Aortic smooth muscle cell (primary cell): ENCODE measurements at places on chromosomes 2 and 18. TPM values are rescaled to one million over a fixed set of nuclear protein-coding genes. Genes with fewer than 3 reads are reported as not detected.

MAL gene
- total RNA-seq = not detected in 2 replicates

SPRED2 gene
- total RNA-seq = 16.8 and 18.2 TPM in 2 replicates

TNP1 gene
- total RNA-seq = not detected in 2 replicates

MARCHF4 gene
- total RNA-seq = 2.1 and 4.5 TPM in 2 replicates

TMEM163 gene
- total RNA-seq = 0.26 and 0.81 TPM in 2 replicates

IL18R1 gene
- 0.75 and 1.5 TPM in 2 replicates for total RNA-seq

AKAIN1 gene
- total RNA-seq = not detected in 2 replicates

PNO1 gene
- 11.1 and 12.4 TPM in 2 replicates for total RNA-seq

REV1 gene
- total RNA-seq = 24.4 and 31.3 TPM in 2 replicates

SMYD1 gene
- total RNA-seq = not detected in 2 replicates

C1GALT1C1L gene
- 0.31 and 0.66 TPM in 2 replicates for total RNA-seq

IL1RL1 gene
- total RNA-seq = 0.62 and 1.1 TPM in 2 replicates

CRYBA2 gene
- not detected in 2 replicates for total RNA-seq

NEU4 gene
- not detected in 2 replicates for total RNA-seq

DGKD gene
- total RNA-seq = 8.1 and 9.1 TPM in 2 replicates

ARPC2 gene
- 403 and 416 TPM in 2 replicates for total RNA-seq

UGT1A3 gene
- total RNA-seq = not detected in 2 replicates

PPP1R1C gene
- 0.26 and 0.56 TPM in 2 replicates for total RNA-seq

C18orf63 gene
- not detected in 2 replicates for total RNA-seq

WBP1 gene
- 45.6 and 57.9 TPM in 2 replicates for total RNA-seq

GKN2 gene
- total RNA-seq = not detected in 2 replicates

BARD1 gene
- 24.4 and 34.0 TPM in 2 replicates for total RNA-seq

CRYGD gene
- total RNA-seq = not detected in 2 replicates

HOXD13 gene
- not detected in 2 replicates for total RNA-seq

UNC80 gene
- total RNA-seq = 0.19 TPM in 1 of 2 replicates, not detected in the other

ALPP gene
- not detected in 2 replicates for total RNA-seq

CHRND gene
- not detected in 2 replicates for total RNA-seq

MBD1 gene
- total RNA-seq = 49.9 and 51.2 TPM in 2 replicates

UGT1A8 gene
- total RNA-seq = not detected in 2 replicates

CAB39 gene
- total RNA-seq = 55.5 and 61.4 TPM in 2 replicates

TMEM247 gene
- total RNA-seq = not detected in 2 replicates

NOSTRIN gene
- under 0.01 TPM in 1 of 2 replicates, not detected in the other for total RNA-seq

NTSR2 gene
- total RNA-seq = not detected in 2 replicates

ABCB11 gene
- not detected in 2 replicates for total RNA-seq

GCG gene
- not detected in 2 replicates for total RNA-seq

FZD7 gene
- total RNA-seq = 3.3 and 7.4 TPM in 2 replicates

TXNDC2 gene
- total RNA-seq = 0.06 TPM in 1 of 2 replicates, not detected in the other

OTOS gene
- not detected in 2 replicates for total RNA-seq

SOX11 gene
- total RNA-seq = not detected in 2 replicates

MC5R gene
- total RNA-seq = not detected in 2 replicates

TIGD1 gene
- total RNA-seq = 2.5 TPM in 2 replicates

CDCA7 gene
- total RNA-seq = 0.56 and 0.92 TPM in 2 replicates
